HuH-7.5 (cell line): ENCODE measurements at places on chromosomes 12 and 14.

GRCh38 chr12:62865065-62865464 lies 69.9 kb downstream of the PPM1H start:
- DNase-seq, result no peak

GRCh38 chr14:80522411-80522810 lies 311.1 kb upstream of the DIO2 start:
- no peak for DNase-seq

DNA sequence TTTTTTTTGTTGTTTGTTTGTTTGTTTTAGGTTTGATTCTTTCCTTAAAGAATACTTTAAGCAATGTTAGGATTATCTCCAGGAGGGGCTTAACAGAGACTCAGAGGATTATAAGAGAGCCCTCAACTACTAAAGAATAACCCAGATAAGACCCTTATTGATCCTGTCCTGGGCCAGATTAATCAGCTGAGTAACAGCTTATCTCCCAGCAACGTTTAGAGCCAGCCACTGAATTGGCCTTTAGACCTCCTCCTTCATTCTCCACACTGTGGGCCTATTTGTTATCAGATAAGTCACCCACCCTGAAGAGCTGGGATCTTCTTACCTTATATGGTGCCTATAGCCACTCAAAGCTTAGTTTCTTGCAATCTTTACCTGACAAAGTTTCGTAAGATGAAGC lies 71.1 kb downstream of the FIGNL2 start:
- no peak for DNase-seq

- no peak for DNase-seq
These were observed 1.3 kb downstream of the HVCN1 start for GRCh38 chr12:110687396-110688169.

DNA sequence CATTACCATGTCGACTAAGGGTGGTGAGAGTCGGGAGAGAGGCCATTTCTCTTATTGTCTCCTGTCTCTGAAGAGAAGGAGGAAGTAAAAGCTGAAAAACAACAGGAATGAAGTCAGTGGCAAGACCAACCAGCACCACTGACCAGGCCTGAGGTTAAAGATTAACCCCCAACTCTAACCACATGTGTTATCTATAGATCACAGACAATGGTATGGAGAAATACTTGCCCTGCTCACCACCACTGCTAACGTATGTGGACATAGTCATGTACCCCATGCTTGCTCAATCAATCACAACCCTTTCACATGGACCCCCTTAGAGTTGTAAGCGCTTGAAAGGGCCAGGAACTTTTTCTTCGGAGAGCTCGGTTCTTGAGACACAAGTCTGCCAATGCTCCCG lies 690.9 kb upstream of the LMO3 start:
- DNase-seq, result no peak

DNA sequence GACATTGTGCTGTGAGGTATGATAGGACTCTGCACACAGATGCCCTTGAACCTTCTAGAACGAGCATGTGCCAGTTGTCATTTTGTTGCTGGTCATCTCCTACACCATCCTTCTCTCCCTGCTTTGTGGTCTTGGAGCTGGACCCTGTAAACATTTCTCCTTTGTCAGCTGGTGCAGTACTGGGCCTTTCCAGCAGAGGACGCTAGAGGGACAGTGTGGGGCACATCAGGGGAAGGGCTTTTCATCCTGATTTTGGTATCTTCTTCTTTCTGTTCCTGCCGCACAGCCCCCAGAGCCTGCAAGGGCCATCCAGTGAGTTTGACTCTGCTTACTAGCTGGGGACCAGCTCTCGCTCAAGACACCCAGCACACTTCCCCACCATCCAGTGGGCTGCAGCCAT lies 484.6 kb downstream of the AACS start:
- DNase-seq, result no peak

GRCh38 chr14:22333422-22334274 lies 255.4 kb downstream of the DAD1 start:
- DNase-seq, result peak; percentile 12

GRCh38 chr14:21822109-21822508 lies 148.5 kb upstream of the OR4E1 start:
- DNase-seq, result no peak

DNA sequence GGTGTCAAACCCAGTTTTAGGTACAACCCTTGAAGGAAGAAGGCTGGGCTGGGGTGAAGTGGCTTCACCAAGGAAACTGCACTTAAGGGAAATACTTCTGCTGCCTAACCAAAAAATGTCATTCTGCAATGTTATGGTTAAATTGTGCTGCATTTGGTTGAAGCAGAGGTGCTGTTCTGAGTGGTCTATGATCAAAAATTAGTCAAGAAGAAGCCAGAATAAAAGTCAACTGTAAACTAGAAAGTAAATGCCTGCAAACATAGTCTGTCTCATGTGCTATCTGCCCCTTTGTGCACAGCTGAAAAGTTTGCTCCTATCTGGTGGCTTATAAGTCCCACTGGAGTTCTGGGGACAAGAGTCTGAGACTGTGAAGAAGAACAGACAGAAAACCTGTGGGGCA lies 158.8 kb downstream of the C12orf42 start:
- DNase-seq, result no peak

GRCh38 chr12:7101047-7101693 lies 7.8 kb downstream of the C1RL start:
- DNase-seq, result no peak

GRCh38 chr14:99203080-99203479 lies 68.9 kb downstream of the BCL11B start:
- no peak for DNase-seq

- no peak for DNase-seq
These were observed 14.9 kb downstream of the SLC38A2 start for GRCh38 chr12:46357438-46358324.

- no peak for DNase-seq
These were observed 95.5 kb upstream of the FAR2 start for GRCh38 chr12:29053567-29053966.

DNA sequence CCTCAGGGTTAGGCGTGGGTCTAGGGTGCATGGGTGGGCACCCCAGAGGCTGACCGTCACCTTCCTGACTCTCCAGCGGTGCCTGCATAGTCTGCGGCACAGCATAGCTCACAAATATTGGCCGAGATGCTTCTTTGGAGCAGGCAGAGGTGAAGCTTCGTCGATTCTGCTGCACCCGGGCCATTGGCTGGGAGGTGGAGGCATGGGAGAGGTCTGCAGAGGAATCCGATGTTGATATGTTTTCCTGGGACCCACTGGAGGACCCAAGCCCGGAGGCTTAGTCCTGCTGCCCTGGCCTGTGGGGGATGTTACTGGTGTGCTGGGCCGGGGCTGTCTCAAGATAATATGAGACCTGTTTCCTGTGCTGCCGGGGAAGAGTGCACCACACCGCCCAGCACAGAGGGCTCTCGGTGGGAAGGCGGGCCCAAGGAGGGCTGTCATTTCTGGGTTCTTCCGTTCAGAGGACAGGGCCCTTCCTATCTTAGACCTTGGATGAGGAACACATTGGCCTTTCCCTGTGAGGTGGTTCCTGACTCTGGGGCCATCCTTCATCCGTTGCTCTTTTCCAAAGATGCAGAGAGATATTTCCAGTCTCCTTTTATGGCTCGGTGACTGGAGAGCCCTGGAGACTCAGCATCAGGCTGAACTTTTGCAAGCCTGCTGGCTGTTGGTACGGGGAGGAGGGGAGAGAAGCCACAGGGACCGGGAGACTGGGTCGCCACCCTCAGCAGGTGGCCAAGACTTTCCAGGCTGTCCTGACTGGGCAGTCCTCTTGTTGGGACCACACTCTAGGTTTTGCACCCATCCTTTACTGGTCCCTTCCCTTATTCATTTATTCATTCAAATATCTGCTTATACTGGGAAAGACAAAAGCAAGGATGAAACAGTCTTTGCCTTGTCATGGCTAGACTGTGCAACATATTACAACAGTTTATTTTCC lies 143.5 kb downstream of the TSPAN9 start:
- no peak for DNase-seq

GRCh38 chr14:104580961-104581360 lies 1.4 kb downstream of the C14orf180 start:
- DNase-seq, result no peak

GRCh38 chr12:123393747-123394146 lies 9.8 kb downstream of the KMT5A start:
- no peak for DNase-seq
